CD4-positive, alpha-beta T cell treated with Interleukin-10 for 1 hour (primary cell): ENCODE measurements at places on chromosomes 3 and 15.
A peak's percentile ranks its signal among the peaks of the same experiment; 100 is the strongest.

DNA sequence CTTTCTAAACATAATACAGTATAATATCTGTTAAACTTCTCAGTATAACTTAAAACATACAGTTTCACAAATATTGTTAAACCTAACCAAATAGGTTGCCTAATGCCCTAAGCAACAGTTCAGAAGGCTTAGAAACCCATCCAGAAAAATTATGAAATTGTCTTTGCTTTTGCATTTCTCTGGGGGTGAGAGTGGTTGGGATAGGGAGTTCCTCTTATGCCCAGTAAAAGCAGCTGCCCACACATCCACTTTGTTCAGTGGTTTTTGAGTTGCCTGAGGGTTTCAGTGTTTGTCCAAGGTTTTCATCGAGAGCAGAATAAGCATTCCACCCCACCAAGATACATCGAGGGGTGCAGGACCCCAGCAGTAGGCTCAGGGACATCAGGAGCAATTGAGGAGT is 179.4 kb downstream of the CDIN1 start:
- no peak for DNase-seq

- DNase-seq, result peak; percentile 93
Measured at GRCh38 chr3:69084326-69085167, at the start of gene ARL6IP5. TSS of gene ARL6IP5 (plus strand) at chr3:69084937. CDS start at chr3:69085048, 111 bp downstream.

DNA sequence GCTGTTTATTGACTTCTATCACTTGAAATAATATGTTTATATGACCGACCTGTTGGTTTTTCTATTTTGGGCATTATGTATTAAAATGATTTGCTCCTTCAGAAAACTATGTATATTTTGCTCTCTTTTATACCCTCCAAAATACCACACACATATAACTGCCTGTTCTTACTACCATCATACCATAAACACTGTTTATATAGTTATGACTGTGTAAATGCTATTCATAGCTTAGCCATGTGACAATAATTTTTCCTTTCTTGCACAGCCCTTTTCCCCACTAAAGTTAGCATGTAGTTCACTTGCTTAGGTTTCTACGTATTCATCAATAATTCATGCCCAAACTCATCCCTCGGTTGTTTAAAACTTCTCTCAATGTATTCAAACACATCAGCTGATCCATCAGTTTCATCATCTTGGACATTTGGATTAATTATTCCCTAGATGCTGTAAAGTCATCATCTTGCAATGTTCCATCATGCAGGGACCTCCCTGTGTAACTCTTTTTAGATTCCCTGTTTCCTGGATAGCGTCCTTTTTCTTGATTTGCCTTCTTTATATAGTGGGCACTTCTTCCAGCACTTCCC is 8.2 kb upstream of the RYK start:
- no peak for DNase-seq

DNA sequence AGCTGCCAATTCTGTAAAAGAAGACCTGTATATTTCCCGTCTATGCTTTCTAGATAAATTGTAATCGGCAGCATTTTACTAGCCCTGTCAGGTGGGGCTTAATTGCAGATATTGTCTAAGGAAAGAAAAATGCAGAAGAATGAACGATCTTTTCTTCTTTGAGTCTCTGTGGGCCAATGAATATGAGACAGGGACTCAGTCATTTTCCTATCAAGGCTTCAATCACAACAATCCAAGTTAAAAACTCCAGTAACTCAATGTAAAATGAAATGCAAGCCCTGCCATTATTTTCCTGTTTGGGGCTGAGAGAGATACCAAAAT is 313.9 kb downstream of the MECOM start:
- DNase-seq, result no peak

GRCh38 chr3:31559872-31560534 is 27.3 kb downstream of the STT3B start:
- DNase-seq, result no peak

- no peak for DNase-seq
Measured at GRCh38 chr3:129633751-129634481, 27.4 kb upstream of the PLXND1 start.

DNA sequence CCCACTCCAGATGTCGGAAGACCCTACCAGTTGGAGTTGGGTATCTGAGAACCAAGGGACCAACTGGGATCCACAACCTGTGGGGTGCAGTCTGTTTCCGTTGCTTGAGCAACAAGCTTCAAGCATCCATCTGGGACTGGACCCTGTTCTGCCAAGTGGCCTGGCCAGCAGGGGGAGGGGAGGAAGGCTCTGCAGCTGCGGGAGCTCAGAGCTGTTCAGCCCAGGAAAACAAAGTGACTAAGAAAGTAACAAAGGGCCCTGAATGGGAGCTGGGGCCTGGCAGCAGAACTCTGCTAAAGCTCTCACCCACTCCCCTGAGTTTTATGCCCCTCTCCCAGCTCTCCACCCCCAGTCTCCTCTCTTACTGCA is 2.7 kb downstream of the TYRO3 start:
- no peak for DNase-seq

DNA sequence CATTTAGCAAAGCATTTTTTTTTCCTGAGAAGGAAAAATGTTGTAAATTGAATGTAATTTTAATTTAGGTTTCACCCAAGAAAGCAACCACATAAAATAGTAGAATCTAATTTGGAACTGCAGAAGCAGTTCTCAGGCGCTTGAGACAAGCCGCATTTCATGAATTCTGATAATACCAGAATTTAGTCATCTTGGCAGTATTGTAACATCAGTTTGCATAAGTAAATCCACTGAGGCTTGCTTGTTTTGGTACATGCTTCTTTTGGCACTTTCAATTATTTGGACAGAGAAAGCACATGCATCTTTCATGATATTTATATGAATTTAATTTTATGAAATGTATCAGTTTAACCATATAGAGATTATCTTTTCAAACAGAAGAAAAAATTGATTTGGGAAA is 389.7 kb upstream of the ROBO1 start:
- DNase-seq, result no peak
